Left ventricle myocardium inferior (tissue), 1 donor: ENCODE measurements at places on chromosomes 12 and 14. TPM values are rescaled to one million over a fixed set of nuclear protein-coding genes. Genes with fewer than 3 reads are reported as not detected.

DNA sequence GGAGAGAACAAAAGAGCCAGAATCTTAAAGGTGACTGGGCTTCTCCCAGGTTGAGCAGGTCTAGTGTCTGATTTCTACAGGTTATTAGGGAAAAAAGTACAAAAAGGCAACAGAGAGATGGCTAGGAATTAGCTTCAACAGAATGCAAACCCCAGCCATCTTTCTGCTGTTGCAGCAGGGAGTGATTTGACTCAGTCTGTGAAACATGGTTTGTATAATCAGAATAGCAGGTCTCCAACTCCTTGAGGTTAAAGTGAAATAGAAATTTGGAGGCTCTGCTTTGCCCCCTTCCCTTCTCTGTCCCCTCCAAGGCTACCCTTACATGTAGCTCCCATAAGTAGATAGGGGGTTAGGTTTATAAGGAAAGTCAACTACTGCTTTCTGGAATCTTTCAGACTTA, 105.8 kb downstream of the AKAP6 start:
- no peak for DNase-seq

- DNase-seq = no peak
Observed at GRCh38 chr12:82034769-82035168, 275.6 kb upstream of the PPFIA2 start.

- DNase-seq = no peak
Observed at GRCh38 chr12:91100906-91101305, 10.4 kb downstream of the LUM start.

The CNTN1 gene
- total RNA-seq = 0.11 TPM

GRCh38 chr12:100185361-100185894, 15.2 kb upstream of the ACTR6 start:
- no peak for DNase-seq

- no peak for DNase-seq
Observed at GRCh38 chr12:130606231-130606630, 109.9 kb downstream of the RIMBP2 start.

DNA sequence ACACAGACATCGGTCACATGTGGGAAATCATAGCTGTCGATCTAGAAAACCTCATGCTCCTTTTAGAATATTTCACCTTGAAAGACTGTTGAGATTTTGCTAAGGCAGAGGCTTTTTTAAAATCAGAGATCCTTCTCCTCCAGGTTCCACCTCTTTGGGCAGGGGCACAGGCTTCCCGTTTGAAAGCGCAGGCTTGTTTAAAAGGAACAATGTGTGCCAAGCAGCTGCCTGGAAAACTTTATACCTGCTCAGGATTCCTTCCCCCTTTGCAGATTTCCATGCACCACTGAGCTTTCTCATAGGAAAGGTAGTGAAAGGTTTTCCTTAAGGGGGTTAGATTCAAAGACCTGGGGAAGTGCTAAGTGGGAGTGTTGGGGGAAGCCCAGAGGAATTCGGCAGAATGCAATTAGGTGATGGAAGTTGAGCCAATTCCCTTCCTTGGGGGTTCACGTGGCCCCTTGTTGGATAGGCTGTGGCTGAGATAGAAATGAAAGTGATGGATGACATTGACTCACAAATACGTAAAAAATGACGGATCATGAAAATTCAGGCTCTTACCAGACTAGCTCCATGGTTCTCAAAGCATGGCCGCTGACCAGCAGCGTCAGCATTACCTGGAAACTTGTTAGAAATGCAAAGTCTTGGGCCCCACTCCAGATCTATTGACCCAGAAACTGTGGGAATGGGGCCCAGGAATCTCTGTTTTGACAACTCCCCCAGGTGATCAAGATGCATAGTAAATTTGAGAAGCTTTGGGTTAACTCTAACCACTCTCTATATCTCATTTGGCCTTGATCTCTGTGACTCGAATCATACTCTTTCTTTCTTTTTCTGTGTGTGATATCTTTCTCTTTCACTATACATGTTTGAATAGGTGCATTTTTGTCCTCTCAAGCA, 281.4 kb upstream of the FKBP4 start:
- DNase-seq = no peak

- no peak for DNase-seq
Observed at GRCh38 chr12:111578971-111579340, 20.2 kb downstream of the ATXN2 start.

The CHURC1 gene
- total RNA-seq = 89.8 TPM

DNA sequence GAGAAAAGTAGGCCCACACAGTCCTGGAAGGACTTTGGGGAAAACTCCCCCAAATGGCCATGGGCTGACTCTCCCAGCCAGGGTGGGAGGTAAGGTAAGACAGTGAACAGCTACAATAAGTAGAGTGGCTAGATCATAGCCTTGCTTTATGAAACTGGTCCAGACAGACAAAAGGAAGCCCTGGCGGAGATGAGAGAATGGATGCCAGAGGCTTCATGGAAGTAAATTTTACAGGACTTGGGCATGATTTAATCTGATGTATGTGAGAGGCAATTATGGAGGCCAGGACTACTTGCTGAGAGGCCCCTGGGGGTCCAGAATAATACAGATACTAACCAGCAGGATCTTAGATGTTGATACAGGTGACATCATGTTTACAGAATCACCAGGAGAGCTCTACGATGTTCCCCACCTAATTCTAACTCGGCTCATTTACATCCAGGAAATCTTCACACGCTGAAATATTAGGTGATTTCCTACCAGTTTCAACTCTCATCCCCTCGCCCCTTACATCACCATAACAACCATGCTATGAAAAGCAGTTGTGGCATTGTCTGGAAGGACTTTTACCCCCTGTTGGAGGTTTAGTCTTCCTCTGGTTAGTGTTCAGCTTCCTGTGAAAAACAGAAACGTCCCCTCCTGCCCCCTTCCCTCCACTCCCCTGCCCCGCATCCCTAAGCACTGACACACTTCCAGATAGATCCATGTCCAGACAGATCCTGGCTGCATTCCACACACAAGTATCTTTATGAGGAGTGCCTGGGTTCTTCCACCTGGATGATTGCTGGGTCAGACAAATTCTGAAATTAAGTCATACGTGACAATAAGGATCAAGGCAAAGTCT, 39.5 kb upstream of the NT5DC3 start:
- no peak for DNase-seq

DNA sequence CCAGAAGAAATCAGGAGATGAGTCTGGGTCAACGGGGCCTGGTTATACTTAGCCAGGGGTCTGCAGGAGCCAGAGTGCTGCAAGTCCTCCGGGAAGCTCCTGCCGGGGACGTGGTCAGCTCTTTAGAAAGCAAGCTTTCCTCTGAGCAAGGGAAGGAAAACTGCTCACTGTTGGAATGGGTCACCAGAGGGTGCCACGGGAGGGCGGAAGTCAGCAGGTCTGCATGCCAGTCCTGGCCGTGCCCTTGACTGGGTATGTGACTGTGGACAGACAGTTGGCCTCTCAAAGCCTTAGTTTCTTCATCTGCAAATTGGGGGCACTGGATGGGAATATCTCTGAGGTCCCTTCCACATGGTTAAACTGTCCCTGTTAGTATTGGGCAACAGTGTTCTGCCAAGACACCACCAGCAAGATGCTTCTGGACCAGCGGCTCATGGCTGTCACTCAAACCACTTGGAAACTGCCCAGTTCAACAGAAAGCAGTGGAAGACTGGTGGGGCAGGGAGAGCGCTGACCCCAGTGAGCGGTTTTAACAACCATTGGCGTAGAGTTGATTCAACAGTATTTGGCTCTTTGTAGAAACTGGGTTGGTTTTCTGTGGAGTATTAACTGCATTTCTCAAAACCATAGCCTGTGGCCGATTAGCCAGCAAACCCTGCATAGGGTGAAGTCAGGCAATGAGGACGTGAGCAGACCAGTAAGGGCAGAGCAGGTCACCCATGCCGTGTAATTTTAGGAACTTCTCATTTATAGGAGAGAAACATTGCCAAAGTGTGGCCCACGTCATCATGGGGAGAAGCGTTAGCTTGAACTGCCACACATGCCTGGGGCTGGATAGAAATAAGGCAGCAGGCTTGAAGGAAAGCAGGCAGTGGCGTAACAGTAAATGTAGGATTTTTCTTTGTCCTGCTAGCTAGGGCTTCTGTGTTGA, 163.9 kb upstream of the PRMT8 start:
- no peak for DNase-seq

- no peak for DNase-seq
Observed at GRCh38 chr12:74586251-74586650, 48.6 kb downstream of the ATXN7L3B start.

The ATL1 gene
- 1.6 TPM for total RNA-seq

The ENO2 gene
- 14.8 TPM for total RNA-seq

DNA sequence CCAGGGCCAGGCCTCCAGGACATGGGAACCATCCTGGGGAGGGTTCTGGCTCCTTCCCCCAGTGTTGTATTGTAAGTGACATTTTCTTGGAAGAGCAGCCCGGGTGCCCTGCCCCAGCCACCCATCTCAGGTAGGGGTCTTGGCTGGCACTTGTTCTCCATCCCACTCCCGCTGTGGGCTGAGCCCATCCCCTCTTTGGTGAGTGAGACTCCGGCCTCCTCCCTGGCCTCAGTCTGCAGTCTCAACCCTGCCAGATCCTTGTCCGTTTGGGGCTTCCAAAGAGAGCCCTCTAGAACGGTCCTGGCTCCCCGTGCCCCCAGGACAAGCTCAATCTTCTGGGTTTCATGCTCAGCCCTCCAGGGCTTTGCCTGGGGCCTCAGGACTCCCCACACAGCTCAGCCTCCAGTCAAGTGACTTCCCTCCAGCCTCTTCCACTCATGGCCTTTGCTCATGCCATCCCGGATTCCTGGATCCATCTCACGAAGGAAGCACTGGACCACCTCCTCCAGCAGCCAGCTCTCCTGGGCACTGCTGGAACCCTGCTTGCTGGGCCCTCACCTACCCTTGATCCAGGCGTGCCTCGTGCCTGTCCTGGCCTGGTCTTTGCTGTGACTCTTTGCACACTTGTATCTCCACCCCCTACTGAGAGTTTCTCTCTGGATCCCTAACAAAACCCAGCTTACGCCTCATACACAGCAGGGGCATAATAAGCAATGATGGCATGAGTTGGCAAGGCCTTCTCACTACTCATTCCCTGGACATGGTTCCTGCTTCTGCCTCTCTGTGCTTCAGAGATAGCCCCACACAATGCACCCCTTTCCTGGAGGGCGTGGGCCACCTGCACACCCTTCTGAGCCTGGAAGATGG, 297.4 kb upstream of the RTL1 start:
- DNase-seq = no peak

- DNase-seq = no peak
Observed at GRCh38 chr14:102696856-102697495, 80.3 kb upstream of the TRAF3 start.

The PDE3A gene
- total RNA-seq = 161 TPM

DNA sequence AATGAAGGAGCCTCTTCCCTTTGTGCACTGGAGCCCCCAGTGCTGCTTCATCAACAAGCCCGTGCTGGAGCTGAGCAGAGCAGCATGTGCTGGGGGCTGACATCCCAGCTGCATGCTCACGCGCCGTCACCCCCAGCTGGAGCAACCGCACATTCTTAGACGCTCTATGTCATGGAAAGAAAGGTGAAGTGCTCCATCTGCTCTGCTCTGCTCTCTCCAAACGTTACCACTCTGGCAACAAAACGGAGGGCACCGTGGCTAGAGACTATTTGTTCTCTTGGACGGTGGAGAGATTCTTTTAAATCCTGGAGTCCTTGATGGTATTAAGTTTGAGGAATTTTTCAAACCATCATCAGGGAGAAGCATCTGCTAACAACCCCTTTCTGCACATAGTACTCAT, 208.4 kb downstream of the C12orf75 start:
- DNase-seq = no peak

DNA sequence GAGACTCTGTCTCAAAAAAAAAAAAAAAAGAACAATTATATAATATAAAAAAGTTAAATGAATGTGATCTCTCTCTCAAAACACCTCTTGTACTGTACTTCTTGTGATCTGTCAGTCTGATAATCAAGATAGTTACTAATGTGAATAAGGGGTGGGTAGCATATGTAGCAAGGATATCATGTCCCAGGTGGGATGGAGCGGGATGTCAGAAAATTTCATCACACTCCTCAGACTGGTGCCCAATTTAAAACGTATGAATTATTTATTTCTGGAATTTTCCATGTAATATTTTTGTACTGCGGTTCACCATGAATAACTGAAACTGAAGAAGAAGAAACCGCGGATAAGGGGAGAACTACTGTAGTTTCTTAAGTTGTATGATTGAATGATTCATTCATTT, 11.0 kb downstream of the CNOT2 start:
- DNase-seq = no peak
